ENCODE measurements at places on chromosomes 5 and 9.

GRCh38 chr5:150438873-150439546 is 10.5 kb downstream of the RPS14 start:
- no peak for DNase-seq

- no peak for DNase-seq
Measured at GRCh38 chr5:152358861-152359568, 46.1 kb downstream of the NMUR2 start.

GRCh38 chr9:121217609-121218292 is 16.1 kb upstream of the RAB14 start:
- peak; percentile 50 for DNase-seq

GRCh38 chr5:55364537-55365055 is 56.8 kb downstream of the MTREX start:
- DNase-seq, result peak; percentile 61

- no peak for DNase-seq
Measured at GRCh38 chr9:93308158-93308602, 124.2 kb downstream of the WNK2 start.

- DNase-seq, result no peak
Measured at GRCh38 chr5:144108131-144108530, 62.3 kb downstream of the YIPF5 start.

GRCh38 chr9:134318941-134319305 is 7.3 kb upstream of the RXRA start:
- DNase-seq, result no peak

- no peak for DNase-seq
Measured at GRCh38 chr9:25964239-25964638, 286.0 kb upstream of the TUSC1 start.

DNA sequence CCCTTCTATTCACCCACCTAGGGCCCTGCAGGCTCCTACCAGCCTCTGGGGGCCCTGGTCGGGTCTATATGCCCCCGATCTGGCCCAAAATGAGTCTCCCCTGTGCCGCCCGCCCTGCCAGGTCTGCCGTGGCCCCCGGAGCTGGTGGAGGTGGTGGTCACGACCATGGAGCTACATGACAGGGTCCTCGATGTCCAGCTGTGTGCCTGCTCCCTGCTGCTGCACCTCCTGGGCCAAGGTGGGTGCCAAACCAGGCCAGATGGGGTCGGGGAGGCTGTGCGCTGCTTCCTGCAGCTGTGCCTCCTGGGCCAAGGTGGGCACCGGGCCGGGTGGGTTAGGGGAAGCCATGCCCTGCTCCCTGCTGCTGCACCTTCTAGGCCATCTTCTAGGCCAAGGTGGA is 17.5 kb downstream of the REXO4 start:
- no peak for DNase-seq

DNA sequence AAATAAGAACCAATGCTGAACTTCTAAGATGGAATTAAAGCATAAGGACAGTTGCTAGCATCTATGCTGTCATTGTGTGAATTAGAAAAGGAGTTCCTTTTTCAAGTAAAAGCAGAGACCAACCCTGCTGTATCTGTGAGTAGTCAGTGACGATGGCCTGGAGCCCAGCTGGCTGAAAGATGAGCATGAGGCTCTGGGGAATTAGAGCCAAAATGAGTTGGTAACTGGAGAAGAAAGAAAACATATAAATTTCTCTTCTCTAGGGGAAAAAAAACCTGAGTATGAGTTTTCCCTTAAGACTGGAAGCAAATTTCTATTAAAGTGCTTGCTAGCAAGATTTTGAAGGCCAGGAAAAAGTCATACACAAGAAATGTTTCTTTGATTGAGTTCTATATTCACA is 1.6 kb upstream of the SPZ1 start:
- no peak for DNase-seq

GRCh38 chr9:95494022-95494415 is 22.8 kb downstream of the PTCH1 start:
- DNase-seq, result no peak

DNA sequence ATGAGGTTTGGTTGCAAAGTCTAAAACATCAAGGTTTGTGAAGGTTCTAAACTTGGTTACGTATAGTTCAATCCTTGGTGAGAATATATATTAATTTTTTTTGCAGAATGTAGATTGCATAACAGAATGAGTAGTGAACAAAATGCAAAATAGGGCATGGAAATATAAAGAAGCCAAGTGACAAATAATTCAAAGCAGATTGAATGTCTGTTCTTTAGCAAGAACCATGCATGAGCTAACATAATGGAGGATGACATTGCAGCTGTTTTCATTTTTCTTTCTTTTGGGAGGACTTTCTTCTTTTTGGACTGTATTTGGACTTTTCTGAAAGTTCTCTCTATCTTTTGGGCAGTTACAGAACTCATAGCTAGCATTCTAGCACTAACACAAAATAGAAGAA is 194.8 kb upstream of the MRPS30 start:
- DNase-seq, result no peak

- no peak for DNase-seq
Measured at GRCh38 chr9:107277801-107278200, 5.3 kb upstream of the RAD23B start.

Data from GM12878 (cell line).